Memory B cell (primary cell): ENCODE measurements at places on chromosomes 12 and 14.
A peak's percentile ranks its signal among the peaks of the same experiment; 100 is the strongest.

DNA sequence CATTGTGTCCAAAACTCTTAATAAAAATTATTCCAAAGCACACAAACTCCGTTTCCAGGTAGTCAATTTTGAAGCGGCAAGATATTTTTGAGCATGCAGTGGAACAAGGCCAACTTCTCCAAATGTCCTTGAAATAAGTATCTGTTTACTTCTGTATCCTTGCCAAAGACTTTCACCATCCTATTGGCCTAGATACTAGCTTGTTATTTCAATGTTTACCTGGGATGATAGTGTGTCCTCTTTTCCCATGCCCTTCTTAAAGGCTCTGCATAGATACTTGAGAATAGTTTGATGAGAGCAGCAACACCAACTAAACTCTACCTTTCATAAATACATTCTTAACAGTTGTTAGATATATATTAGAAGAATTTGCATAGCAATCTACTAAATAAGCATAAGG lies 160.9 kb downstream of the KCNC2 start:
- H3K4me1 ChIP-seq: no peaks in the 10 kb centered on the region
- H3K4me3 ChIP-seq: no peak overlapping the region
- H3K27me3 ChIP-seq: no peaks in the 10 kb centered on the region
- no peaks in the 10 kb centered on the region for H3K36me3 ChIP-seq
- H3K27ac ChIP-seq: no peak overlapping the region
- no peak for DNase-seq

DNA sequence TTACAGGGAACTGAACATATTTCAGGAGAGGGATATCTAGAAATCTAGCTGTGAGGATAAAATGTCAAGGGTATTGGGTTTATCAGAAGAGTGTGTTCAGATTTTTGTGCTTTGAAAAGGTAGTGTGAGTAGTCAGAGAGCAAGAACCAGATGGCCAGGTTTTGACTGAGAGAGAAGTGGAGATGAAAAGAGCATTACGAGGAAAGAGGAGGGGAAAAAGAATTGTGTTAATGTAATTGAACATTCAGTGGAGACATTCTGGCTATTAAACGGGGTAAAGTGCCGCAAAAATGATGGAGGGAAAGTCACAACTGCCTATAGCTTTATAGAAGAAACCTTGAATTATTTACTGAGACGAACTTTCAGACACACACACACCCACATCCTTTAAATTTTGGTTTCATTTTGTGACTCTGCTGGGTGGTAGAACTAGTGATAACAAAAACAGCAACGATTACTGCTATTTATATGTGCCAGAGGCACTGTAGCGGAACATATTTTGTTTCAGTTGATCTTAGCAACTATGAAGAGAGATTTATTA lies 213.6 kb downstream of the ERC1 start:
- peak; percentile 21 for DNase-seq
- H3K36me3 ChIP-seq: peaks cover 5% of the 10 kb centered on the region
- peaks cover 15% of the 10 kb centered on the region for H3K4me1 ChIP-seq
- no peak overlapping the region for H3K4me3 ChIP-seq

DNA sequence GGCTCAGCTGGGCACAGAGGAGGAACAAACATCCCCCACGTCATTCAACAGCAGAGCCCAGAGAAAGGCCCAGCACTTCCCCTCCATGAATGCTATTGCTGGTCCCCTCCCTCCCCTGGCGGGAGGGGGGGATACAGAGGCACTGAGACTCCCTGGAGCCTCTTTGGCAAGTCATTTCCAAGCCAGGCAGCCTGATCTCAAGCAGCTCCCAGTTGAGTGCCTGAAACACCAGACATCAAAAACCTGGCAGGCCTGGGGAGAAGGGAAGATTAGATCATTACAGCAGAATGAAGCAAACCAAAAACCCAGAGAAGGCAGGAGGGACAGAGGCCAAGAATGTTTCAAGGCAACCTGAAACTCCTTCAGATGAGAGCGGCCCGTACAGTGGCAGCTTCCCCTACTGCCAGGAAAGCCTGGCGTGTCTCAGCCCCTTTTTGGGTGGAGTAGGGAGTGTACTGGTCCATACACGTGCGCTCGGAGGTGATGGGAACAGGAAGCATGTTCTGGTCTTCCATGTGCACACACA lies 92.1 kb downstream of the LRRC74A start:
- no peak for DNase-seq
- H3K27ac ChIP-seq: no peak overlapping the region
- peaks cover 13% of the 10 kb centered on the region for H3K27me3 ChIP-seq
- H3K4me1 ChIP-seq: peaks cover 6% of the 10 kb centered on the region
- H3K4me3 ChIP-seq: no peak overlapping the region

DNA sequence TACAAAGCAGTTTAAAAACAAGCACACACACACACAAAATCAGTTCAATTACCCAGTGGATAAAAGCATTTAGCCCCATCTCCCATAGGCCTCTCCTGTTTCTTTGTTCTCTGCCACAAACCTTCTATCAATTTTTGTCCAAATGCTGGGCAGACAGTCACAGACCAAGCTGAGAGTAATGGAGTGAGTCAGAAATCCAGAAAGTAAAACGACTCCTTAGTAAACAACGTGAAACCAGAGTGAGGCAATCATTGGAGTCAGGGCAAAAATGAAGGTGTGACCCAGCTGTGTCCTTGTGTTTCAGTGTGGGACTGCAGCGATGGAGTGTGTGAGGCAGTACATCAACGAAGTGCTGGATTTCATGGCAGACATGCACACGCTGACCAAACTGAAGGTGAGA lies 102.0 kb downstream of the PRIMA1 start:
- no peak overlapping the region for H3K4me3 ChIP-seq

DNA sequence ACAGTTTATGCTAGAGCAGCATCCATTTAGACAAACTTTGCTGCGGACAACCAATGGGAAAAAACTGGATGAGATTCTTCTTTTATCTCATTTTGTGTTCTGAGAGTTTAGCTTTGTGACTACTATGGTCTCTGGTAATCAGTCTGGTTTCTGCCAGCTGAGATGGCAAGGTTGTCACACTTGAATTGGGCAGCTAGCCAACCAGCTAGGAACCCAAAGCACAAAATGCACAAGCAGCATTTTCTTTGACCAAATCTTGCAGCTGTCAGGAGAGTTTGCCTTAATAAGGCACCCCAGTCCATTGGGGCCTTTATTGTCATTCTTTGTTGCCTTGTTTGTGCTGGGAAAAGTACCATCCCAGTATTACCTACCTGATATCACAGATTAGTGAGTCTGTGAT lies 34.0 kb upstream of the ETV6 start:
- H3K4me1 ChIP-seq: no peaks in the 10 kb centered on the region
- H3K27ac ChIP-seq: no peak overlapping the region
- DNase-seq: no peak
- H3K4me3 ChIP-seq: no peak overlapping the region

GRCh38 chr14:46048127-46048526 lies 603.5 kb downstream of the RPL10L start:
- H3K36me3 ChIP-seq: no peaks in the 10 kb centered on the region
- H3K4me3 ChIP-seq: no peak overlapping the region
- H3K27ac ChIP-seq: no peak overlapping the region
- no peaks in the 10 kb centered on the region for H3K4me1 ChIP-seq
- no peak for DNase-seq

DNA sequence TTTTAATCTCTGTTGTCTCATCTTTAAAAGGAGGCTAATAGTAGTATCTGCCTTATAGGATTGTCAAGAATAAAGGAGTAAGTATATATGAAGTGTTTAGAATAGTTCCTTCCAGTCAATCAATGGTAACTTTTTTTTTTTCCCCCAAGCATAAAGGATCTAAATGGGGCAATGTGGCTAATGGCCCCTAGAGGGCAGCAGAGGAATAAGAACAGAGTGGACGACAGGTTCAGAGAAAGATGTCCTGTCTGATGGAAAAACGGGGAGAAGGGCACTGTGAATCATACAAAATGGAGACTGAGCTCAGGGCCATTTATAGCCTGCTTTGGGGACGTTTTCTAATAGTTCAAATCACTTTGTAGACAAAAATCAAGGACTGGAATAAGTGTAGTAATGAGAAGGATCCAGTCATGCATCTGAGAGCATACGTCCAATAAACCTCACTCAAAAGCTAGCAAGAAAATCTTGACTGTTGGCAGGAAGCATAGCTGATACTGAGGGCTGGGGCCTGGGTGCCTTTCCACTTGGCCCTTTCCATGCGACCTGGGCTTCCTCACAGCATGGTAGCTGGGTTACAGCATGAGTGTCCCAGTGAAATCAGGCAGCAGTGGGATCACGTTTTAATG lies 51.3 kb downstream of the IFNG-AS1 start:
- H3K4me1 ChIP-seq: peaks cover 20% of the 10 kb centered on the region
- peak overlapping the region; percentile 3 for H3K27ac ChIP-seq
- peak; percentile 61 for DNase-seq
- peaks cover 3% of the 10 kb centered on the region for H3K36me3 ChIP-seq
- no peak overlapping the region for H3K4me3 ChIP-seq
- no peaks in the 10 kb centered on the region for H3K27me3 ChIP-seq

DNA sequence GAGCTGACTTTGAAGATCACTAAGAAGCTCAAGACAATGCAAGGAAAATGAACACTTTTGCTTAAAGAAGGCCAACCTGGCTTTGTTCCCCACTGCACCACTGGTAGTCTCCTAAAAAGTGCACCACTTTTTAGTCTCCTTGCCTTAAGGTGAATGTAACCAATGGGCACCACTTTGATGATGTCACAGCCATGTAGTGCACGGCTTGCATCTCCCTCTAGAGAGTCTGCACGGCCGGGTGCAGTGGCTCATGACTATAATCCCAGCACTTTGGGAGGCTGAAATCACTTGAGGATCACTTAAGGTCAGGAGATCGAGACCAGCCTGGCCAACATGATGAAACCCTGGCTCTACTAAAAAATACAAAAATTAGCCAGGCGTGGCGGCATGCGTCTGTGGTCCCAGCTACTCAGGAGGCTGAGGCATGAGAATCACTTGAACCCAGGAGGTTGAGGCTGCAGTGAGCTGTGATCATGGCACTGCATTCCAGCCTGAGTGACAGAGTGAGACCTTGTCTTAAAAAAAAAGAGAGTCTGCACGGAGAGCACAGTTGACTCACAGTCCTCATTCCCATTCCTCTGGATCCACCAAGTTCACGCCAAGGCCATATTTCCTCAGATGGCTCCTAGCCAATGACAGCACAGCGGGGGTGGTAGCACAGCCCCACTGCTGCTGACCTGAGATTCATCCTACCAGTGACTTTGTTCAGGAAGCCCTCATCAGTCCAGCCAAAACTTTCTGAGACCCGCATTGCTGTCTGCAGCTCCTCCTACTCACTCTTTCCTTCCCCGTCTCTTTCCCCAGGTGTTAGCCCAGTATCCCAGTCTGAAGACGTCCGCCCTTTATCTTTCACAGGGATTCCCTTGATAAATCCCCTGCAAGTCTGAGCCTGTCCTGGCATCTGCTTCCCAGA lies 16.5 kb upstream of the IFT81 start:
- peaks cover 3% of the 10 kb centered on the region for H3K27me3 ChIP-seq
- H3K27ac ChIP-seq: no peak overlapping the region
- H3K4me3 ChIP-seq: no peak overlapping the region
- H3K36me3 ChIP-seq: no peaks in the 10 kb centered on the region
- peaks cover 2% of the 10 kb centered on the region for H3K4me1 ChIP-seq
- no peak for DNase-seq
